ENCODE measurements at places on chromosomes 3 and 15. TPM values are rescaled to one million over a fixed set of nuclear protein-coding genes. Genes with fewer than 3 reads are reported as not detected.

The MELTF gene
- 14.7 TPM for total RNA-seq

The PAK6 gene
- total RNA-seq = 245 TPM

The SCG5 gene
- 10.9 TPM for total RNA-seq

The ABI3BP gene
- 8.7 TPM for total RNA-seq

The DPPA2 gene
- total RNA-seq = 6.6 TPM

The ZPLD1 gene
- total RNA-seq = 0.74 TPM

The FSIP1 gene
- total RNA-seq = 8.2 TPM

The EIF5A2 gene
- 3.6 TPM for total RNA-seq

The ACTC1 gene
- 1.2 TPM for total RNA-seq

The EPHB1 gene
- total RNA-seq = 37.1 TPM

The NOP10 gene
- 79.8 TPM for total RNA-seq

The GPR156 gene
- total RNA-seq = 5.5 TPM

The UNC13C gene
- 8.8 TPM for total RNA-seq

The TEX9 gene
- 20.4 TPM for total RNA-seq

The CCR3 gene
- total RNA-seq = not detected

The CYP11A1 gene
- 76.4 TPM for total RNA-seq

The PLS1 gene
- total RNA-seq = 10.6 TPM

The MORC1 gene
- 16.0 TPM for total RNA-seq

The KCNAB1 gene
- total RNA-seq = 3.8 TPM

The NANOGP8 gene
- 9.6 TPM for total RNA-seq

The CELSR3 gene
- total RNA-seq = 17.5 TPM

Measured in testis (tissue), 5 donors.